Thymus (tissue), 14 donors: ENCODE measurements at places on chromosomes 2 and 18. TPM values are rescaled to one million over a fixed set of nuclear protein-coding genes. Genes with fewer than 3 reads are reported as not detected.

Gene ADD2
- 0.90 TPM for total RNA-seq

Gene SPATS2L
- total RNA-seq: 34.8 TPM

Gene ALPP
- total RNA-seq: 0.09 TPM

Gene PARD6G
- total RNA-seq: 4.7 TPM

Gene HOXD1
- 0.09 TPM for total RNA-seq

Gene FBXO36
- 2.0 TPM for total RNA-seq

Gene ANKAR
- 10.0 TPM for total RNA-seq

Gene GREB1
- 0.24 TPM for total RNA-seq

Gene GPR35
- 5.9 TPM for total RNA-seq

Gene TEX261
- total RNA-seq: 11.9 TPM

GRCh38 chr2:11022064-11022463 is 110.3 kb downstream of the KCNF1 start:
- DNase-seq: no peak

DNA sequence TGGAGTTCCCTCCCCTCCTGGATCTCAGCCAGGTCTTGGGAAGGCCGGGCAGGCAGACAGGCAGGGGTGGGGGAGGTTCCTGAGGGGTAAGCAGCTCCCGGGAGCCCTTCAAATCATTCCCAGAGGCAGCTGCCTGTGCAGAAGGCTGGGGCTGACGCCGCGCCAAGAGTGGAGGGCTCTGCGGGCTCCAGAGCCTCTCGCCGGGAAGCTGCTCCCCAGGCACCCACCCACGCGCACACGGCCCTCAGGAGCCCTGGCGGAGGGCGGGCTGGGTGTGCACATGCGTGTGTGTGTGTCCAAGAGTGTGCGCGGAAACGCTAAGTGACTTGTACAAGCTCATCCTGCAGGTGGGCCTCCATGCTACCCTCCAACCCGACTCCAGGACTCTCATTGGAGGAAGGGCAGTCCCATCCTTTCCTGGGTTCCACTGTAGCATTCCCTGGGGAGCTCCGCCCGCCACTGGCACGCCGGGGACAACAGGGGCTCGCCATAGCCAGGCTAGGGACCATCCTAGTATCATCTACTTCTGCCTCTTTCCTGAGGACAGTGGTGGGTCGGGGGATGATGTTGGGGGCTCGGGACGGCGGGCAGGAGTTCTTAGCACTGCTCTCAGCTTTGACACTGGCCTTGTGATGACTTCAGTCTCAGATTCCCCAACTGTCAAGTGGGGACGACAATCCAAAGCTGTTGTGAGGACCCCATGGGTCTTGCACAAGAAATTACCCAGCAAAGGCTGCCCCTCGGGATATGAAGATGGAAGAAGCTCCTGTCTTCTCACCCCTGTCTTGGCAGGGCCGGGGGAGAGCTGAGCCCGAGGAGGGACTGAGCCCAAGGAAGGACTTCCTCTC is 50.3 kb downstream of the INHBB start:
- DNase-seq: no peak

DNA sequence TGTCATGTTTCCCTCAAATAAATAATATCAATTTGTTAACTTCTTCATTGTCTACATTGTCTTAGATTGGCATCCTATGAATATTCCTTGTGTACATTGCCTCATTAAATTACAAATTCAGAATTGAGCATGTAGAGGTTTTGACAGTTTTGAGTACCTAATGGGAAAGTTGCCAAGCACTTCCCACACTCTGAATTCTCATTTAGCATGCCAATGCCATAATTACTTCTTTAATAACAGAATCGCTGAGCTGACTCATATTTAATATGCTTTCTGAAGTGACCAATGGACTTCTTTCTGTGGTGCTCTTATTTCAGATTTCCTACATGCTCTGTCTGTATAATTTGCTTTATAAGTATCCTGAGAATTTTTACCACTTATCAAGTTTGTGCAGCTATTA is 114.4 kb upstream of the NOL4 start:
- no peak for DNase-seq

- no peak for DNase-seq
Measured at GRCh38 chr2:18871430-18871829, 282.1 kb upstream of the NT5C1B start.

GRCh38 chr2:191946471-191947182 is 99.7 kb upstream of the CAVIN2 start:
- no peak for DNase-seq

GRCh38 chr2:42792583-42793333 is at the start of gene HAAO:
Gene HAAO, minus strand, starts transcription at chr2:42792583. Its CDS starts 47 bp downstream, at chr2:42792536.
- DNase-seq: no peak

GRCh38 chr2:110678457-110679336 is 834 bp upstream of the BUB1 start:
- peak; percentile 19 for DNase-seq

- DNase-seq: no peak
Measured at GRCh38 chr2:29014331-29014730, 33.2 kb downstream of the TOGARAM2 start.

GRCh38 chr2:75705921-75706320 is 4.8 kb downstream of the GCFC2 start:
- no peak for DNase-seq

- DNase-seq: no peak
Measured at GRCh38 chr2:8672940-8673339, 8.9 kb upstream of the ID2 start.

- peak; percentile 49 for DNase-seq
Measured at GRCh38 chr2:8477552-8478470, 204.0 kb upstream of the ID2 start.

- DNase-seq: no peak
Measured at GRCh38 chr2:229922449-229923386, at the start of gene FBXO36. Gene FBXO36, plus strand, starts transcription at chr2:229922503. Its CDS starts 11 bp downstream, at chr2:229922514.

- DNase-seq: no peak
Measured at GRCh38 chr18:48810805-48811204, 140.0 kb downstream of the SMAD7 start.

DNA sequence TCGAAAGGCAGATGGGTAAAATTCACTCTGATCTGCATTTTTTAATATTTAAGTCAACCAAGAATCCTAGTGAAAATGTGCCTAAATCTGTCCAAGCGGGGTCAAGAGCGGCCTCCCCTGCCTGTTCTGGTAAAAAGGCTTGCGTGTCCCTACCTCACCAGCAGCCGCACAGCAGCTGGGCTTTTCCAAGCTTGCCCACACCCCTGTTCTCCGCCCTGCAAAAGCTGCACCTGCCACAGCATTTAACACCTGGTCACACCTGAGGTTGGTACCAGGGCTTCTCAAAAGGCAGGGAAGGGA is 25.8 kb upstream of the TMEM182 start:
- no peak for DNase-seq

GRCh38 chr2:98374958-98375570 is 28.8 kb downstream of the CNGA3 start:
- DNase-seq: no peak

GRCh38 chr2:1806254-1806653 is 61.9 kb upstream of the PXDN start:
- DNase-seq: no peak

DNA sequence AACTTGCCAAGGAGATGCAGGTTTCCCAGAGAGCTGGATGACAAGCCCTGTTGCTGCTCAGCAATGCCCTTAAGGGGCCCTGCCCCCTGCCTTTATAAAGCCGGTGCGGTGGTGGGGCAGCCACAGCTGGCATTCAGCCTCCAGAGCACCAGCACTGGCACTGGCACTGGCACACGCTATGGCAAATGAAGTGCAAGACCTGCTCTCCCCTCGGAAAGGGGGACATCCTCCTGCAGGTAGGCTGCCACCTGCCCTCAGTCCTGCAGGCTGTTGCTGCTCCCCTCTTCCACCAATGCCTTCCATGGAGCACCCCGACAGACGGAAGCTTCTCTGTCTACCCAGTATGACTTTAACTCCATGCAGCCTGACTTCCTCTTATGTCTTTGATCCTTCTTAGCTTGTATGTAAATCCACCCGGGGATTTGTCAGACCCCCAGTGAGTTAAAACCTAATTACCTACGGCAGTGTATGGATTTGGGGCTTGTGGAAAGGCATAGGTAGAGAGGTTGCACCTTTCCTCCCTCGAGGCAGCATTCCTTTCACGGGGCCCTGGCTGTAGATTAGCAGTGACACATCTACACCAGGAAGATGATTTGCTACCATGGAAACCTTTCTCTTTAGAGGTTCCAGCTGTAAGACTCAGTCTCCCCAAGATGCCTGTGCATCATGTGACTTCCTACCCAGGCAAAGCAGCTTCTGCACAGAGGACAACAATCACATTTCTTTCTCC is at the start of gene DAPL1:
DAPL1 (plus strand) TSS at position 123 of the 730 bp plus-strand sequence; CDS start at position 179, 56 bp downstream.
- no peak for DNase-seq

- DNase-seq: no peak
Measured at GRCh38 chr18:80022613-80023012, 11.6 kb upstream of the RBFA start.

GRCh38 chr18:26133652-26134051 is at the start of gene PSMA8:
Gene PSMA8, plus strand, starts transcription at chr18:26133869. Its CDS starts 97 bp downstream, at chr18:26133966.
- DNase-seq: peak; percentile 11

DNA sequence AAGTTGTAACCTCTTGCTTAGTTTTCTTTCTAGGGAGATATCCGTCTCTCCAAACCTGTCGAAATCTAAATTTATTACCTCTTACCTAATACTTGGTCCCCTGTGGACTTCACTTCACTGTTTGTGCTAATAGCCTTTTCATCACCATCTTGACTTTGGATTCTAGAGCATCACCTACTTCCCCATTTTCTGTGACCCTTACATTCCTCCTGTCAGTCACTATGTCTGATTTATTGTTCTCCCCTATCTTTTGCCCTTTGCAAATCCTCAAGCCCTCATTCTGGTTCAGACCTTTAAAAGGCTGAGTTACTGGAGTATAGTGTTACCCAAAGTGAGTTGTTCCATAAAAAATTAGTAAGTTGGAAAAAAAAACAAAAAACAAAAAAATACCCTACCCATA is 7.5 kb downstream of the MYO1B start:
- DNase-seq: no peak

DNA sequence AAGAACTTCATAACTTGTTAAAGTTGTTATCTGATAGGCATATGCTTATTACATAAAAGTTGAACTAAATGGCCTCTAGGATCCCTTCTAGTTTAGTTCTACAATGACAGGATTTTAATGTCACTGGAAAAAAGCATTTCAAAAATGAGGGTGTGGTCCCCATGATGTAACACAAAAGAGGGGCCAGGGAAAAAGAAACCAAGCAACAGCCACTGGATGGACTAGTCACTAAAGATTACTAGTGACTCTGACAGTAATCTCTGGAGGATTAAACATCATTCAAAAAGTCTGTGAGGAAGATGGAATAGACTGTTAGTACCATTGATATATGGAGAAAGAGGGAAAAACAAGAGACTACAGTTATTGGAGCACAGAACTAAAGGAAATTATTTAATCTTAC is 22.6 kb downstream of the SEPTIN10 start:
- no peak for DNase-seq

DNA sequence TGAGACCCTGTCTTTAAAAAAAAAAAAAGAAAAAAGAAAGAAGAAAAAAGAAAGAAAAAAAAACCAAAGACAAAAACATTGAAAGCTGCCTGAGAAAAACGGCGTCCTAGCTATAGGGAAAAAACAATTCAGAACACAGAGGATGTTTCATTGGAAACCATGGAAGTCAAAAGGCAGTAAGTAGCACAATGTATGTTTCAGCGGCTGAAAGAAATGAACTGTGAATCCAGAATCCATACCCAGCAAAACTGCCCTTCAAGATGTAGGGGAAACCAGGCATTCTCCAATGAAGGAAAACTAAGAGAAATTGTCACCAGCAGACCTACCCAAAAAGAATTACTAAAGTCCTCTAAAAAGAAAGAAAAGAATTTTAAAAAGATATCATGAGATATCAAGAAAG is 27.6 kb downstream of the EVA1A start:
- no peak for DNase-seq

DNA sequence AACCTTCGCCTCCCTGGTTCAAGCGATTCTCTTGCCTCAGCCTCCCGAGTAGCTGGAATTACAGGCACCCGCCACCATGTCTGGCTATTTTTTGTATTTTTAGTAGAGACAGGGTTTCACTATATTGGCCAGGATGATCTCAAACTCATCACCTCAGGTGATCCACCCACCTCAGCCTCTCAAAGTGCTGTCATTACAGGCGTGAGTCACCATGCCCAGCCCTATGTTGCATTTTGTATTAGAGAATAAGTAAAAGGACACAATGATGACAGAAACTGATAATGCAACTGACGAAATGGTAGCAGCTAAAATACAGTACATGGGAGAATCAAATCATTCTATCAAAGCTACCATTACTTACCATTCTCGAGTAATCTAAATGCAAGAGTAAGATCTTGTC is 276.7 kb downstream of the DSEL start:
- no peak for DNase-seq

DNA sequence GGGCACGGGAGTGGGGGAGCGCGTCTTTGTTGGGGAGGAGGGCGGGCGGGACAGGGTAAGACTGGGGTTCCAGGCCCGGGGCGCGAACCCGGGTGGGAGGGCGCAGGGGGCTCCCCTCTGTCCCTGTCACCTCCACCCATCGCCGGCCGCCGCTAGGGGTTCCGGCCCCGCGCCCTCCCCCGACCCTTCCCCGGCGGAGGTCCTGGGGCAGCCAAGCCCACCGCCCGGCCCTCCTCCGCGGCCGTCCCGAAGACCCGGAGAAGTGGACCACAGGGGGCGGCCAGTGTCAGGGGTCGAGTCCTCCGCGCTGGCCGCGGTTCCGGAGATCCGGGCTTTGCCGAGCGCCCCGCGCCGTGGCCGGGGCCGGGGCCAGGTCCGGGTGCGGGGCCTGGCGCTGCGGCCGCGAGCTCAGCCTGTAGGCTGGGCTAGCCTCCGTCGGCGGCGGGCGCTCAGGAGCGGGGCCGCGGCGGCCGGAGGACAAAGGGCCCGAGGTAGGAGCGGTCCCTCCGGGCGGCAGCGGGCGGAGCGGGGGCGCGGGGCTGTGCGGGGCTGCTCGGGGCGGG is 16.6 kb upstream of the E2F6 start:
- no peak for DNase-seq
